ENCODE measurements at places on chromosomes 11 and 22. TPM values are rescaled to one million over a fixed set of nuclear protein-coding genes. Genes with fewer than 3 reads are reported as not detected.

SEPTIN3 gene
- total RNA-seq, result not detected

MOGAT2 gene
- total RNA-seq, result not detected

DCDC1 gene
- 0.19 TPM for total RNA-seq

TRIM29 gene
- not detected for total RNA-seq

ELF5 gene
- total RNA-seq, result not detected

CARD18 gene
- total RNA-seq, result not detected

RASGRP2 gene
- total RNA-seq, result not detected

OR10AG1 gene
- total RNA-seq, result not detected

VPS37C gene
- 5.9 TPM for total RNA-seq

Data from regular cardiac myocyte (primary cell).